ENCODE measurements at places on chromosomes 2 and 18.

- no peak for DNase-seq
Measured at GRCh38 chr2:16392647-16393499, 272.8 kb downstream of the CYRIA start.

DNA sequence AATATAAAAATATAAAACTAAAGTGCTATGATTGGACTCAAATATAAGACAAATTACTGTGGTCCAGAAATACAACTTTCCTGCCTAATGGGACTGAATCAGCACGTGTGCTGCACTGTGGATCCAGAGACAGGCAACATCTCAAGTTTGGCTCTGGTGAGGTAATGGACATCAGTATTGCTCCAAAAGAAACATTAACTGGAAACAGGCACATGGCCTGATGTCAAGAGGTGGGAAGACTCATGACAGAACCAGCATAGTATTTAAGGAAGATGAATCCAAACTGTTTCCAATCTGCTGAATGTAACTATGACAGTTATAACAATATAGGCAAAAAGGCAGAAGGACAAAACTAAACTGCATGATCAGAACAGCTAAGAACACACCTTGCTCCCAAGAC lies 354.6 kb downstream of the FSIP2 start:
- DNase-seq = no peak

DNA sequence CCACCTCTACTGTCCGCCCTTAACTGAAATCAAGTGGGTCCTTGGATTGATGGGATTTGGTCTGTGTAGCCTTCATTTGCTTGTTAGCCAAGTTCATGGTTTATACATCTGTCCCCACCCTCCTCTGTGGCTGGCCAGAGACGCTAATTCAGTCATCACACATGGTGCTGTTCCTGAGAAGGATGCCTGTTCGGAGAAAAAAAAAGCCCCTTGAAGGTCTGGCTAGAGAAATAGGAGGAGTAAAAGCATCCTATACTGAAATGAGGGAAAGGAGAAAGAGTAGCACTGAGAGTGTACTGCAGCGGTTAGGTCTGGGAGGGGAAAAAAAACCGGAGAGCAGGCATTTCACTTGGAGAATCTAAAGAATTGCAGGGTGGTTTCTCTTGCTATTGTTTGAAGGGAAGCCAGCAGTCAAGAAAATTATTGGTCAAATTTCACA lies 180.6 kb upstream of the EPAS1 start:
- no peak for DNase-seq

- DNase-seq = no peak
Measured at GRCh38 chr2:241905716-241906377, 36.3 kb downstream of the RTP5 start.

GRCh38 chr2:167570370-167570769 lies 677.0 kb downstream of the STK39 start:
- DNase-seq = no peak

GRCh38 chr2:109479804-109480203 lies 134.0 kb downstream of the SEPTIN10 start:
- no peak for DNase-seq

GRCh38 chr2:96484091-96484490 lies 21.1 kb downstream of the NEURL3 start:
- DNase-seq = no peak

GRCh38 chr2:16130541-16130880 lies 190.2 kb downstream of the MYCN start:
- no peak for DNase-seq

DNA sequence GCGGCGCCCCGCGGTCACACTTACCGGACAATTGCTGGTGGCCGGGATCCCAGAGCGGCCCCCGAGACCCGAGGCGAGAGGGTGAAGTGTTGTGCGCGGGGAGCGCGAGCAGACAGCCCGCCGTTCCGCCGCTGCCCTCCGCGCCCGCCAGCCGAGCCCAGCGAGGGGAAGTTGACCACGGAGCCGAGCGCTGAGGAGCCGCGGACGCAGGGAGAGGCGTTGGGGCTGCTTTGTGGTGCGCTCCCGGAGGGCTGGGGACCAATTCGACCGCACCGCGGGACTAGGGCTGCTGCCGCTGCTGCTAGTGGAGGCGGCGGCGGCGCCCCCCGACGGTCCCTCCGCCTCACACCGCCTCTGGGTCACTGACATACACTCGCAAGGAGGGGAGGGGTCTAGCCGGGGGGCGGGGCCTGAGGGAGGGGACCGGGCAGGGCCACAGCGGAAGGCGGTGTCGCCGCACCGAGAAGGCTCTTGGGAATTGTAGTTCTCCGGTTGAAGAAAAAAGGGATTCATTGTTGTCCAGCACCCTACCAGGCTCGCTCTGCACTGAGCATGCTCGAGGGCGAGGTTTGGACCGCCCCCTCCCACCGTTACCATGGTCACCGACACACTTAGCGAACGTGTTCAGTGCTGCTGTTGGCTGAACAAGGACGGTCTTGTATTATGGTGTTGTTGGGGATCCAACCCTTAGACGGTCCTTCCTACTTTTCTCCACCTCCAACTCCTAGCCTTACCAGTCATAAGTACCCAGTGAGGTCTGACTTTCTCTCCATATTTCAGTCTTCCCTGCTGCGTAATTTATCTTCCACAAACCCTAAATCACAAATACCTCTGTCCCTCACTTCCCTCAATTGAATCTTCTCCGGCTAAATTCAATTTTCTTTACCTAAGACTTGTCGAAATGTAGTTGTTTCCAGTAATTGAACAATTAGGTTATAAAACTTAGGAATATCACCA lies at the start of gene PELI1:
Gene PELI1 (minus strand): TSS at position 364 of the 957 bp plus-strand sequence. CDS start 36,110 bp downstream, outside the sequence.
- peak; percentile 84 for DNase-seq

Measured in T-helper 2 cell (primary cell).